ENCODE measurements at places on chromosomes 11 and 22. TPM values are rescaled to one million over a fixed set of nuclear protein-coding genes. Genes with fewer than 3 reads are reported as not detected.

DNA sequence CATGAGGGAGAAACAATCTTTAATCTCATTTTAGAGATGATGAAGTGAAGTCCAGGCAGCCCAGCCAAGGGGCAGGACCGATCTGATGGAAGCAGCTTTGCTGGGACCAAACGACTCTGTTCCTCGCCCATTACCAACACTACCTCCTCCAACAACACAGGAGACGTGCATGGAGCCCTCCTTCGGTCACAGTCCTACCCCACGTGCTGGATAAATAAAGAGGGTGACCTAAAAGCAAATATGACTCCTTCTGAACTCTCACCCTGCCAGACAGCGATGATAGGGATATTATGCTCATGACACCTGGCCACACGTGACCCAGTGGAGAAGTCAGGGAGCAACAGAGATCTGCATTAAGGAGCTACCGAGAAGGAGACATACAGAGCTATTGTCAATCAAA is 26.0 kb downstream of the SCGB1A1 start:
- no peak for DNase-seq

GRCh38 chr11:40139536-40139935 is 1319.9 kb downstream of the LRRC4C start:
- DNase-seq = no peak

- DNase-seq = no peak
Measured at GRCh38 chr11:7638710-7639642, 34.3 kb downstream of the CYB5R2 start.

TENM4 gene
- total RNA-seq = 3.2 TPM

HEPHL1 gene
- total RNA-seq = 0.51 TPM

Measured in bronchial epithelial cell (primary cell).